ENCODE measurements at places on chromosomes 11 and 22.

DNA sequence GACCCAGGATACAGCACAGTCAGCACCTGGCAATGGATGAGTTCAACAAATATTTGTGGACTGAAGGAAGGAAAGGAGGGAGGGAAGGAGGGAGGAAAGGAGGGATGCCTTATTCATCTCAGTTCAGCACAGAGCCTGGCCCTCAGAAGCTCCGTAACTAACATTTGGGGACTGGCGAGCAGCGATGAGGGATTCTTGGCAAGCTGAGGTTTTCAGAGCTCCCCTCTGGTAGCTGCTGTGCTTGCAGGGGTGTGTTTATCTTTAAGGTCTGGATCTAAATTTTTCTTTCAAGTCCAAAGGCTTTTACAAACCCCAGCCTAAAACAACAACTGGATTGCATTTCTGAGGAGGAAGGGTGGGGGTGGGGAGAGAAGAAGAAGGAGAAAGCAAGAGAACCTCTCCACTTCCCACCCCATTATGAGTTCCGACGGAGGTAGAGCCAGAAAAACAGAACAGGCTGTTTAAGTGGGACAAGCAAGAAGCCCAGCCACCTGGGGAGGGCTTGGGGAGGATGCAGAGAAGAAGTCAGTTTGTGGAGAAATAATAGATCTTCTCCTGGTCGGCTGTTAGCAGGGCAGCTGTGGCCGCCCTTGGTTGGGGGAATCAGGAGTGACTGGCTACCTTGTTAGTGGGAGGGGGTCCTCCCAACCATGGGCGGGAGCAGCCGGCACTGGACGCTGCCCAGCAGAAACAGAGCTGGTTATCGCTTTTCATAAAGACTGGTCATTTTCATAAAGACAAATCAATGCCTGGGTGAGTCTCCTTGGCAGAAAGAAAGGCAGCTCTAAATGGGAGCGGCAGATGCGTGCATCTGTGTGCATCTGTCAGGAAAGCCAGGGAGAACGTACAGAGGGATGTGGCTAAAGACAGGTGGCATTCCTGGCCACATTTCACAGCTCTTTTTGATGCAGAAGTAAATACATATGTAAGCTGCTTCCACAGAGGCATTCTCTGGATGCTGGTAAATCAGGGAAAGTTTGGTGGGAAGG is 78.0 kb downstream of the TSPAN18 start:
- DNase-seq: no peak

DNA sequence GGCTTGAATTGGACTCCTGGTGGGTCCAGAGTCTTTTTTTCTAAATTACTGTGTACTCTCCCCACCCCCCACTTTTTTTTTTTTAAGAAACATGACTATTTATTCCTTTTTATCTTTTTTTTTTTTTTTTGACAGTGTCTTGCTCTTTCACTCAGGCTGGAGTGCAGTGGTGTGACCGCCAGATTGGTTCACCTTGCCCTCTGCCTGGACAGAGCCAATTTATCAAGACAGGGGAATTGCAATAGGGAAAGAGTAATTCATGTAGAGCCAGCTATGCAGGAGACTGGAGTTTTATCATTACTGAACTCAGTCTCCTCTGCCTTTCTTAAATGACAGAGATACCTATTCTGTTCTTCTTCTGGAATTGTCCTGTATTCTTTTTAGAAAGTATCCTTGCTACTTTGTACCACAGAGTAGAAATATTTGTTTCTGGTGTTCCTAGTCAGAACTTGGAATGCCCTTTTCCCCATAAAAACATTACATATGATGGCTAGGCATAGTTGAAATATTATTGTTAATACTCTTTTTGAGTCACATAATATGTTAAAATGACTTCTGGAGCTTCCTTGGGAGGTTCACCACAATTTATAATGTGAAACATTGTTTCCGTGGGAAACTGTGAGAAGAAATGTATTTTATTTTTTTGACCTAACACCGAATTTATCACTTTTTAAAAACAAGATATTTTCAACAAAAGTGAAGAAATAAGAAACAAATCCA is 95.6 kb downstream of the UVRAG start:
- DNase-seq: no peak

DNA sequence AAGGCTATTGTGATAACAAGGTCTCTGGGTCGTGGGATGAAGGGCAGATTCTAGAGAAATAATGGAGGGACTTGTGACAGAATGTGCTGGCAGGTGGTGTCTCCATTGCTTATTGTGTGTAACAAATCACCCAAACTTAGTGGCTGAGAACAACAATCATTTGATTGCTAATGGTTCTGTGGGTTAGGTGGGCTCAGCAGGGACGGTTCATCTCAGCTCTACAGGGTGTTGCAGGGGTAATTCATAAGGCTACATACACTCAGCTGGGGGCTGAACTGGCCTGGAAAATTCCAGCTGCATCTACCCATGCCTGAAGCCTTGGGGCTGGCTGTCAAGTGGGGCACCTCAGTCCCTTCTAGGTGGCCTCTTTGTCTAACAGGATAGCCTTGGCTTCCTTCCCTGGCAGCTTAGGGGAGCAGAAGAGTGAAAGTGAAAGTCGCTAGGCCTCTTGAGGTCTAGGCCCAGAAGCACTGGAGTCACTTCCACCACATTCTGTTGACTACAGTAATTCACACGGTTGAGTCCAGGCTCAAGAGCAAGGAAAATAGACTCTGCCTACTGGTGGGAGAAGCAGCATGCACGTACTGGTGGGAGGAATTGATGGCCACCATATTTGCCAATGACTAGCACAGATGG is 308.9 kb downstream of the MN1 start:
- DNase-seq: no peak

GRCh38 chr22:23649071-23649501 is 17.0 kb upstream of the DRICH1 start:
- no peak for DNase-seq

- no peak for DNase-seq
These were observed 16.3 kb upstream of the CABP2 start for GRCh38 chr11:67539550-67539949.

GRCh38 chr11:128664317-128664716 is 29.6 kb upstream of the FLI1 start:
- no peak for DNase-seq

- no peak for DNase-seq
These were observed 82.2 kb upstream of the GRK3 start for GRCh38 chr22:25482091-25482760.

DNA sequence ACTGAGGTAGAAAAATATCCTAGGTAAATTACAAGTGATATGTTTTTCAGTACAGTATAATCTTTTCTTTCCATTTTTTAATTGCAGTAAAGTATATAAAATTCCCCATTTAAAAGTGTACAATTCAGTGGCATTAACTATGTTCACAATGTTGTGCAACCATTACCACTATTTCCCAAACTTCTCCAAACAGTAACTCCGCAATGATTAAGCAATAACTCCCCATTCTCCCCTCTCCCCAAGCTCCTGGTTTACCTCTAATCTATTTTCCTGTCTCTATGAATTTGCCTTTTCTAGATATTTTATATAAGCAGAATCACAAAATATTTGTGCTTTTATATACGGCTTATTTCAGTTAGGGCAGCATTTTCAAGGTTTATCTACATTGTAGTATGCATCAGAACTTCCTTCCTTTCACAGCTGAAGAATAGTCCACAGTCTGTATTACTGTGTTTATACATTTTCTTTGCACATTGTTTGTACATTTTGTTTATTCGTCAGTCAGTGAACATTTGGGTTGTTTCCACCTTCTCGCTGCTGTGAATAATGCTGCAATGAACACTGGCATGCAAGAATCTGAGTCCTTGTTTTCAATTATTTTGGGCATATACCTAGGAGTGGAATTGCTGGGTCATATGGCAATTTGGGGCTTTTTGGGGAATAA is 110.7 kb downstream of the RPL27A start:
- DNase-seq: no peak

DNA sequence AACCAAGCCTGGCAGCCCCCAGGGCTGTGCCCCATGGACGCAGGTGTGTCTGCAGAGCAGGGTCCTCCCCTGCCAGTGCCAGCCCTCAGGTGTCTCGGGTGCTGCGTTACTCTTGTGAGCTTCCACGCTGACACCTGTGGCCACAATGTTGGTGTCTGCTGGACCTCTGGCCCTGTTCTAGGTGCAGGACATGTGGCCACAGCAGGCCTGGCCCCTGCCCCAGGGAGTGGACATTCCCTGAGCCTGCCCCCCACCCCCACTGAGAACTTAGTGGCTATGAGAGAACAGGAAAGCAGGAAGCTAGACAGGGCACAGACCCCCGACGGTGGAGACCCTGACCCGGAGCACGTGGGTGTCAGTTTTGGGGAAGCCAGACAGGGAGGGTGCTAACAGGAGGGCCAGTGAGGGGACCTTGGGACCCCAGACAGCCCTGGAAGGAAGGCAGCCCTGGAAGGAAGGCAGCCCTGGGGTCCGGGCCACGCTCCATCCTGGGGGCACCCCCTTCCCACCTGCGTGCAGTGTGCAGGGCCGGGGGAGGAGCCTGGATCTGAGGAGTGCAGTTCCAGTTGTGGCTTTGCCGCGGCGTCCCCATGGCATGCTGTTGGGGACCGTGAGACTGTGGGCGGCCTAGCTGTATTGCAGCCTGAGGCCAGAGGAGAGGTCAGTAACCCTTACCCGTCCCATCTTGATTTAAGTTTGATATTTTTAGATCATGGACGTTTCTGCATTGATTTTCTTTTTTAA is 43.9 kb upstream of the PPARA start:
- no peak for DNase-seq

DNA sequence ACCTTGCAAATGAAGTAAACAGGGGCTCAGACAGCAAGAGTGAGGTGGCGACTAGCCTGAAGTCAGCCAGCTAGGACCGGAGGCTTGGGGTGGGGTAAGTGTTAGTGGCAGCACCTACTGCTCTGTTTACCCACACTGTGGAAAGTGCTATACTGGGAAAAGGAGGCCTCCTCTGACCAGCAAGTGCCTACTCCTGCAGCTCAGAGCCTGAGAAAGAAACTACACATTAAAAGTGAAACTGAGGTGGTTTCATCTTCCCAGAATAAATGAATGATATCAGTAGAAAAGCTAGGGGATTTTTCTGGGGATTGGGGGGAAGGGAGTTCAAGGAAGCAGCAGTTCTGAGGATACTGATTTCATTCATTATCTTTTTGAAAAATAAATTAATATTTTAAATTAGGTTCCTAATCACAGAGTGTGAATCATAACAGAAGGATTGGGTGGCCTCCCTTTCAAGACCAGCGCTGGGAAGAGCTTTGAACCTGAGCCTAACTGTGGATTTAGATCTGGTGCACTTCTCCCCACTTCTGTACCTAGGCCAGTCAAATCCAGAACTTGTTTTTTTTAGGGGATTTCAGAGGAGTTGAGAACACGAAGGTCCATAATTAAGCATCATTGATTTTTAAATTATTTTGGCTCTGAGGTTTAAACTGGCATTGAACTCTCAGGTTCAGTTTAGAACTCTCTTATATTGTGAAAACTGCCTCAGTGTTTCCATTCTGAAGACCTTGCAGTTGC is 48.1 kb upstream of the GRAMD1B start:
- peak; percentile 4 for DNase-seq

DNA sequence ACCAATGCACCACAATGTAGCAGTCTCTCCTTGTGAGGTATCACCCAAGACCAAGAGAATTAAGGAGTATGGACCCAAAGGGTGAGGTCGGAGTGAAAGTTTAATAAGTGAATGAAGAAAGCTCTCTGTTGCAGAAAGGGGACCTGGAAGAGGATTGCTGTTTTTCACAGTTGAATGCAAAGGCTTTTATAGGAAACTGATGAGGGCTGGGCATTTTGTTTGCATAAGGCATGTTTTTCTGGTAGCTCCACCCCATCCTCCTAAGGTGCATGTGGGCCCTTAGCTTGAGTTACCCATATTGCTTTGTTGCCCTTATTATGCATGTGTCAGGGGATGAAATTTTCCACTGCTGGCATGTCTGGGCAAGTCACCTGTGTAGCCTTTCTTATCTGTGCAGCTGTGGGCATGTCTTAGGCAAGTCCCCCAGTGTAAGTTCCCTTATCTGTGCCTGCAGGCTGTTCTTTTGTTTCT is 64.7 kb downstream of the BDNF start:
- DNase-seq: no peak

- DNase-seq: no peak
These were observed 1129.1 kb downstream of the DLG2 start for GRCh38 chr11:84497981-84498411.

DNA sequence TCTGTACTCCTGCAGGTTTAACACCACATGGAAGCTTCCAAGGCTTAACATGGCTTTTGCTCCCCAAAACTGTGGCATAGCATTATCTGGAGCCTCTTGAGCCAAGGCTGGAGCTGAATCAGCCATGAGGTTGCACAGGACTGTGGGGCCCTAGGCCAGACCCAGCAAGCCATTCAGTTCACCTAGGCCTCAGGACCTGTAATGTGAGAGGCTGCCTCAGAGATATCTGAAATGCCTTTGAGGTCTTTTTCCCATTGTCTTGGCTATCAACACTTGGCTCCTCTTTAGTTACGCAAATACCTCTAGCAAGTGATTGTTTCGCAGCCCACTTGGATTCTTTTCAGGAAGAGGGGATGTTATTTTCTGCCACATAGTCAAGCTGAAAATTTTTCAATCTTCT is 72.0 kb downstream of the VPREB1 start:
- DNase-seq: no peak

DNA sequence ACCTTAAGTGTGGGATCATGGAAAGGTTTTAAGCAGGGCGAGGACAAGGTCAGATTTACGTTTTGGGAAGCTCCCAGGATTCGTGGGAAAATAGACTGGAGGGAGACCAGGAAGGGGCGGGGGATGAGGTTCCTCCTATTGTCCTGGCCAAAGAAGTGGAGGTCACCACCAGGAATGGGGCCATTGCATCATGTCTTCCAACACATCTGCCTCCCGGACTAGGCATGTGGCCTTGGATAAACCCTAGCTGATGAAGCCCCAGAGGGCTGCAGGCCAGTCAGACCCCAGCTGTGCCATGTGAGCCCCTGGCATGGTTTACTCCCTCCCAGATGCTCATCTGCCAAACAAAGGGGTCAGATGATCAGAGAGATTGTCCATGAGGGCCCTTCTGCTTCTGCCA is 11.5 kb upstream of the YWHAH start:
- no peak for DNase-seq

DNA sequence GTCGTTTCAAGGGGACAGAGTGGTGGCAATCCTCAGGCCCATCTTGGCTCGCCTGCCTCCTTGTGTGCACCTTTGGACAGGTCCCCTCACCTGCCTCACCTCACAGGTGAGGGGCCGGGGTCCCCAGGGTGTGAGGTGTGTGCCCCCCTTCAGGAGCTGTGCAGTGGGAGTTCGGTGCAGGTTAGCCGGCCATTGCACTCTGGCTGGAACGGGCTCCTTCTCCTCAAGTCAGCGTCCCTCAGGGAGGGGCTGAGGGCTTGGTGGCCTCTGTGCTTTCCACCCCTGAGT is 269.1 kb downstream of the TBC1D22A start:
- DNase-seq: no peak

- no peak for DNase-seq
These were observed 4.8 kb downstream of the DDX10 start for GRCh38 chr11:108669711-108670110.

GRCh38 chr22:44360668-44361381 is 48.1 kb upstream of the SHISAL1 start:
- DNase-seq: no peak

Data from CD4-positive, alpha-beta T cell treated with Interleukin-6 at 100 ng/mL for 8 hours (primary cell).